Activated T-helper 1 cell treated with anti-CD3 and anti-CD28 coated beads, Interleukin-12 subunit alpha, Interleukin-12 subunit beta, Interleukin-2, Interleukin-4 antibody, amounts not matched to agents 30 ng/mL and 10 ng/mL and 1 ng/mL, durations not matched to agents 14 hours and 24 hours and 36 hours (primary cell): ENCODE measurements at places on chromosomes 4 and X. TPM values are rescaled to one million over a fixed set of nuclear protein-coding genes. Genes with fewer than 3 reads are reported as not detected.
A peak's percentile ranks its signal among the peaks of the same experiment; 100 is the strongest.

GRCh38 chr4:17766826-17767458 is 14.5 kb downstream of the FAM184B start:
- H3K36me3 ChIP-seq = no peaks in the 10 kb centered on the region
- no peak overlapping the region for H3K4me3 ChIP-seq
- no peak for DNase-seq
- no peak overlapping the region for H3K27ac ChIP-seq
- H3K27me3 ChIP-seq = peaks cover 2% of the 10 kb centered on the region
- peaks cover 4% of the 10 kb centered on the region for H3K4me1 ChIP-seq

- peak within 1 kb of the TSS; percentile 90 for H3K4me3 ChIP-seq
- peaks cover 2% of the 10 kb centered on the region for H3K36me3 ChIP-seq
- H3K27ac ChIP-seq = no peak within 1 kb of the TSS
- H3K27me3 ChIP-seq = peaks cover 68% of the 10 kb centered on the region
- no peak for DNase-seq
- peaks cover 20% of the 10 kb centered on the region for H3K4me1 ChIP-seq
Measured at GRCh38 chr4:155666344-155667221, at the start of gene GUCY1A1. Gene GUCY1A1 (plus strand): TSS chr4:155666848. CDS start chr4:155696868, 30,020 bp downstream.

GRCh38 chrX:32448945-32449344 is 762.4 kb downstream of the DMD start:
- no peak overlapping the region for H3K4me3 ChIP-seq
- H3K4me1 ChIP-seq = peaks cover 16% of the 10 kb centered on the region
- no peak for DNase-seq

DNA sequence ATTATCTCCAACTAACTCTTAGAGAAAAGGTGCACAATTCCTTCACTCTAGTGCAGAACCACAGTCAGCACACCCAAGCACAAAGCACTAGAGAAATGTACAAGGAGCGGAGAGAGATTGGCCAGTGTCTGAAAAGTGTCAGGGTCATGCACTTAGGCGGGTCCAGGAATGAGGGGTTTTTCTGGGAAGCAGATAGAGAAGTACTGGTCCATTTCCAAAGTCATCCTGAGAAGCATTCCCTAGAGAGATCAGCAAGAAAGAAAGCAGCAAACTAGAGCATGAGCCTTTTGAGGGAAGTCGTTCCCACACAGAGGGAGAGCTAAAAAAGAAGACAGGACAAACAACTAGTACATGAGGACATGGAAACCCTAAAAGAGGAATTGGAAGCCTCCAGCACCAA is 168.1 kb upstream of the MAP3K15 start:
- DNase-seq = no peak
- H3K27me3 ChIP-seq = no peaks in the 10 kb centered on the region
- peaks cover 88% of the 10 kb centered on the region for H3K4me1 ChIP-seq
- H3K36me3 ChIP-seq = peaks cover 43% of the 10 kb centered on the region
- H3K4me3 ChIP-seq = peak overlapping the region; percentile 59

DNA sequence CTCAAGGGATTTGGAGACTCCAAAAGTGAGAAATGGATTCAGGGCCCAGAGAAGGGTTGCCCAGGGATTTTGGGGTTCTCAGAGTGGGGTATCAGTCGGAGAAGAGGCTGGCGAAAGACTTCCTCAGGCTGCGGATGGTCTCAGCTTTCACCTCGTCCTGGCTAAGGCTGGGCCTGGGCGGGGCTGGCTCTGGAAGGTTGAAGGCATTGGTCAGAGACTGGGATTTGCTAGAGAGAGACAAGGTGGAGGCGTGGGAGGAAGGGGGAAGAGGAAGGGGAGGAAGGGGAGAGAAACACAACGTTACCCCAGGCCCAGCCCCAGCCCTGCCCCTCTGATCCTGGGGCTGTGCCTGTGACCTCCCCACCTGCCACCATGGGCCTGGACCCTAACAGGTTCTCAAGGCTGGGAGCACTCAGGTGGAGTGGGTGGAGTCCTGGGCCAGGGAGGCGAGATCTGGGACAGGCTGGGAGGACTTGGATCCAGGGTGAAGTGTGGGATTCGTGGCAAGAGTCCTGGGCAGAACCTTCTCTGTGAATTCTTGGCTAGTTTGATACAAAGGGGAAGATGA is 9.4 kb upstream of the TIMP1 start:
- H3K27ac ChIP-seq = no peak overlapping the region
- H3K27me3 ChIP-seq = peaks cover 2% of the 10 kb centered on the region
- H3K36me3 ChIP-seq = peaks cover 32% of the 10 kb centered on the region
- no peak overlapping the region for H3K4me3 ChIP-seq
- peaks cover under 1% of the 10 kb centered on the region for H3K4me1 ChIP-seq

The NAP1L5 gene
- total RNA-seq = 5.5 and 6.1 TPM in 2 replicates

The SPARCL1 gene
- total RNA-seq = not detected in 2 replicates

- H3K27me3 ChIP-seq = no peaks in the 10 kb centered on the region
- DNase-seq = no peak
- H3K4me3 ChIP-seq = no peak overlapping the region
- H3K36me3 ChIP-seq = peaks cover 21% of the 10 kb centered on the region
- peaks cover 34% of the 10 kb centered on the region for H3K4me1 ChIP-seq
- no peak overlapping the region for H3K27ac ChIP-seq
Measured at GRCh38 chr4:16202598-16202997, 23.7 kb downstream of the TAPT1 start.

DNA sequence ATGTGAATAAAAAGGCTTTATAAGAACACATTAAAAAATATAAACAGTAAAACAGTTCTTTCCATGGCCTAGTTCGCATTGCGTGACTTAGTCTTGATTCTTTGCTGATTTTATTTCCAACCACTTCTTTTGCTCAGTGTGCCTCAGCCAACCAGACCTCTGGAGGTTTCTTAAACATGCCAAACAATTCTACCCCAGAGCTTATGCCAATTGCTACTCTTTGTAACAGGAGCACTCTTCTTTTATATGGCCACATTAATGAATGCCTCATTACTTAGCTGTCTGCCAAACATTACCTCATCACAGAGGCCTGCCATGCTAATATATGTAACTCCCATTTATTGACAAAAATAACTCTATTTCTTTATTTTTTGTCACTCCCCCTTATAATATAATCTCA is 202.3 kb downstream of the NDST4 start:
- H3K27ac ChIP-seq = no peak overlapping the region
- no peak overlapping the region for H3K4me3 ChIP-seq
- no peaks in the 10 kb centered on the region for H3K4me1 ChIP-seq

The ADH4 gene
- not detected in 2 replicates for total RNA-seq

- H3K4me3 ChIP-seq = no peak overlapping the region
- DNase-seq = peak; percentile 70
- no peak overlapping the region for H3K27ac ChIP-seq
- H3K36me3 ChIP-seq = no peaks in the 10 kb centered on the region
Measured at GRCh38 chrX:153507484-153508178, 9.8 kb upstream of the ATP2B3 start.

DNA sequence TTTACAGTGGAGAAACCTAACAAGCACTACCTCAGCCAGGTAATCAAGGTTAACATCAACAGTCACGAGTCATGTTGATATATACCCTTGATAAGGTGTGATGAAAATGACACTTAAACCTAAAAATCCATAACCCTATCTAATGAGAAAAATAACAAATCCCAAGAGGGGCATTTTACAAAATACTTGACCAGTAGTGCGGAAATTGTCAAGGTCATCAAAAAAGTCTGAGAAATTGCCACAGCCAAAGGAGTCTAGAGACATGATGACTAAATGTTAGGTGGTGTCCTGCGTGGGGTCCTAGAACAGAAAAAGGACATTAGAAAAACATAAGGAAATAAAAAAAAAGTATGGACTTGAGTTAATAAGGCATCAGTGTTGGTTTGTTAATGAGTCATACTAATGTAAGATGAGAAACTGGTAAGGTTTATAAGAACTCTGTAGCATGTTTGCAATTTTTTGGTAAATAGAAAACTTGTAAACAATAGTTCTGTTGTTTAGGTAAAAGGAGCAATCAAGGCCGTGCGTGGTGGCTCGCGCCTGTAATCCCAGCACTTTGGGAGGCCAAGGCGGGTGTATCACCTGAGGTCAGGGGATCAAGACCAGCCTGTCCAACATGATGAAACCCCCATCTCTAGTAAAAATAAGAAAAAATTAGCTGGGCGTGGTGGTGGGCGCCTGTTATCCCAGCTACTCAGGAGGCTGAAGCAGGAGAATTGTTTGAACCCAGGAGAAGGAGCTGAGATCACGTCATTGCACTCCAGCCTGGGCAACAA is 2.9 kb downstream of the RPL36A start:
- no peak for DNase-seq
- H3K27me3 ChIP-seq = no peaks in the 10 kb centered on the region
- H3K4me3 ChIP-seq = peak overlapping the region; percentile 98
- H3K4me1 ChIP-seq = peaks cover 8% of the 10 kb centered on the region
